ENCODE measurements at places on chromosomes 12 and 14.

DNA sequence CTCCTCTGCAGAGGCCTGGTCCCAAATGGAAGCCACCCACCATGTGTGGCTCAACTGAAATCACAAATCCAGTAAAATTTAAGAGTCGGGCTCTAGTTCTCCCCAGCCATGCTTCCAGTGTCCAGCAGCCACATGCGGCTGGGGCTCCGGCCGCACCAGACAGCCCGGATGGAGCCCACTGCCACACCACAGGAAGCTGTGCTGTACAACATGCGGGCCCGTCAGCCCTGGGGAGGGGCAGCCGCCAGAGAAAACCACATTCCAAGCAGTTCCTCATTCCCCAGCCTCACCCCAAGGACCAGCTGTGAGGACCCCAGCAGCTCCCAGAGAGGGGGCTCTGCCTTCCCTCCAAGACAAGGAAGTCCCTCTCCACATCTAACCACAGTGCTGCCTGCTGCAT is 135.0 kb downstream of the NCOR2 start:
- DNase-seq = no peak

GRCh38 chr12:53182903-53183302 is 2.2 kb upstream of the CSAD start:
- no peak for DNase-seq

DNA sequence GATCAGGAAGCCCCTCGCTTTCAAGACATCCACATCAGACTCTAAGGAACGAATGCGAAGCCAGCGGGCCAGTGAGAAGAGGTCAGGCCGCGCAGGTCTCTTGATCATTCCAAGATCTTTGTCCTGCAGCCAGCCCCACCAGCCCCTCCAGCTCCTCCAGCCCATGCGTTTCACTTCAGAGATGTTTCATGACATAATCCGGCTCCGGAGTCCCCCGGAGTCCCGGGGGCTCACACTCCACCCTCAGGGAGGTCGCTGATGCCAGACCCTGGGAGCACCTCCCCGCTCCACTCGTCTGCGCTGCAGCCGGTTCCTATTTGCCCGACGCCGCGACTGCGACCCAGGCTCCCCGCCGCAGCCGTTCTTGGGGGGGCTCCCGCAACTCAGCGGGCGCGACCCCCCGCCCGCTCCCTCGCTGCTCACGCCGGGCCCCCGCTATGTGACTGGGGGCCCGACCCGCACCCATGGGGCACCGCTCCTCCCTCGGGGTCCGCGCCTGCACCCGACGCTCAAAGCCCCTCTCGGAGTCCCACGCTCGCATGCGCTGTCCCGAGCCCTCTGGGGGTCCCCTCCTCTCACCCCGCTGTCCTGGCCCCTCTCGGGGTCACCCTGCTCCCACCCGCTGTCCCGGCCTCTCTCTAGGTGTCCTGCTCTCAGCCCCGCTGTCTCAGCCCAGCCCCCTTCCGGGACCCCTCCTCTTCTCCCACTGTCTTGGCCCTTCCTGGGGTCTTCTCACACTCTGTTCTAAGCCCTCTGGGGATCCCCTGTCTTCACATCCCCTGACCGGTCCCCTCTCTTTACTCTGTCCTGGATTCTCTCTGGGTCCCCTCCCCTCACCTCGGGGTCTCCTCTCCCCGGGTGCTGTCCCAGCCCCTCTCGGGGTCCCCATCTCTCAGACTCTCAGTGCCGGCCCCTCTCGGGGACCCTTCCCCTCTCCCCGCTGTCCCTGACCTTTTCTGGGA is 1.1 kb downstream of the TAOK3 start:
- DNase-seq = peak; percentile 31

- DNase-seq = no peak
Measured at GRCh38 chr14:30211326-30211725, 283.7 kb upstream of the PRKD1 start.

GRCh38 chr12:95574799-95575452 is 23.6 kb upstream of the USP44 start:
- DNase-seq = no peak

GRCh38 chr14:34649344-34649743 is 19.4 kb upstream of the SNX6 start:
- no peak for DNase-seq

DNA sequence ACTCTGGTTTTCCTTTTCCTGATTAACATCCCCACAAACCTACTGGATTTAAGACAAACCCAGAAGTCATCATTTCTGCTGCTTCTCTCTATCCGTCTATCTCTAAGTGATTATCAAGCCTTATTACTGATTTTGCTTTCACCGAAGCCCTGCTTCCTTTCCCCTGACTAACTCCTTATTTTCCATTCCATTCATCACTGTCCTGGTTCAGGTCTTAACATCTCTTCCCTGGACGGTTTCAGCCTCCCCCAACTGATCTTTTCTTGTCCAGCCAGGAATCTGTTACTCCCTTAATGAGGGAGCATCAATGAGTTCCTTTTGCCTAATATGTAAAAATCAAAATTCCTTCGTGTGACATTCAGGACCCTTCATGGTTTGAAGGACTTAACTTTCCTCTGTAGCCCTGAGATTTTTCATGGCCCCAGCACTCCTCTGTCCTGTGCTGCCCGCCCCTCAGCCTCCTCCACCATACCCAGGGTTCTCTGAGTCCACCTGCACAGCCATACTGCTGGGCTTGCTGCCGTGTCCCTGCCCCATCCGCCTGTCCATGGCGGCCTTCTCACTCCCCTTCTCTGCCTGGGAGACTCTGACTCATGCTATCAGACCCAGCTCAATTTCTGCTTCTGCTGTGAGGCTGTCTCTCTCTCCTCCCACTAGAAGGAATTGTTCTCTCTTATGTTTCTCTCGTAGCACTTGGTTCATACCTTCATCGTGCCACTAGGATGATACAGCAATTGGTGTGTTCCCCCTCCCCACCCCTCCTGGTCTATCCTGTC is 167.8 kb upstream of the HIF1A start:
- DNase-seq = no peak

- no peak for DNase-seq
Measured at GRCh38 chr14:59116984-59117415, 71.5 kb upstream of the DAAM1 start.

GRCh38 chr14:95460647-95461478 is 55.6 kb downstream of the SYNE3 start:
- peak; percentile 86 for DNase-seq

GRCh38 chr12:115990241-115990640 is 287.3 kb downstream of the MED13L start:
- no peak for DNase-seq

GRCh38 chr14:73468828-73469375 is 10.6 kb upstream of the NUMB start:
- DNase-seq = no peak

DNA sequence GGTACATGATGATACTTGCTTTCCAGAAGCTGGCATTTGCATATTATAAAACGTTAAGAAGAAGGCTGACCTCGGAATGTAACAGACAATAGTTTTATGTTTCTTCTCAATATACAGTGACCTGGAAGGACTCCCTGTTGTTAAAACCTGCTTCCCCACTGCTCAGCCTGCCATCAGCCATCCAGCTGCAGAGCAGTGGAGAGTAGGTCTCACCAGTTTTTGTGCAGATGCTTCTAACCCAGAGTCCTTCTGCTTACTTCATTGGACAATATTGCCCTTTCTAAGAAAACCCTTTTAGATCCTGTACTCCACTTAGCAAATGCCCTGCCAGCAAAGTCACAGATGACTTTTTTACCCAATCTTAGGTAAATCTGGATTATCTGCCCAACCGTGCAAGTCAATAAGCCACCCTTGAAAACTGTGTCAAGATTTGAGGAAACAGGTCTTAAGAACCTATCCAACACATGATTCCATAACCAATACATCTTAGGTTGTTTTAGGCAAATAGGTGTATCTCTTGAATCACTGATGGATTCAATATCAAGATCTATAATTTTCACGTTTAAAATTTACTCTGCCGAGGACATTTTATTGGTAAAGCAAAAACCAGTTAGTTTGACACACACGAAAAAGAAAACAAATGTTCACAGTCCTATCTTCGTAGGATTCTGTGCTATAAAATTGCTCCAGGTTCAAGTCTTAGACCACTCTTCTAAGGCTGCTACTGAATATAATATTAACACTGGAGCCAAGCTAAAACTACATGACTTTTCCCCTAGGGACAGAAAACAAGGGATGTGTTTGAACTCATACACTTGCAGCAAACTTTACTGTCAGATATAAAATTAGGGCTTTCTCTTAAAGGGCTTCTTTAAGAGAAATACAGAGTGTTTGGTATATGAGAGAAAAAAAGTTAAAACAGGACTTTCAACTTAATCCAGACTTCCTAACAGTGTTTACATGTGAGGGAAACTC is 5.7 kb downstream of the PHLDA1 start:
- no peak for DNase-seq

- DNase-seq = no peak
Measured at GRCh38 chr12:83665634-83666218, 979.0 kb downstream of the TMTC2 start.

GRCh38 chr12:107602446-107602845 is 83.2 kb upstream of the PWP1 start:
- no peak for DNase-seq

DNA sequence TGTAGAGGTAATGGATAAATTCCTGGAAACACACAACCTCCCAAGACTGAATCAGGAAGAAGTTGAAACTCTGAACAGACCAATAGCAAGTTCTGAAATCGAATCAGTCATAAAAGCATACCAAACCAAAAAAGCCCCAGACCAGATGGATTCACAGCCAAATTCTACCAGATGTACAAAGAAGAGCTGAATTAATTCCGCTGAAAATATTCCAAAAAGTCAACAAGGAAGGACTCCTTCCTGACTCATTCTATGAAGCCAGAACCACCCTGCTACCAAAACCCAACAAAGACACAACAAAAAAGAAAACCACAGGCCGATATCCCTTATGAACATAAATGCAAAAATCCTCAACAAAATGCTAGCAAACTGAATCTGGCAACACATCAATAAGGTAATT is 81.5 kb downstream of the SLC38A4 start:
- no peak for DNase-seq

DNA sequence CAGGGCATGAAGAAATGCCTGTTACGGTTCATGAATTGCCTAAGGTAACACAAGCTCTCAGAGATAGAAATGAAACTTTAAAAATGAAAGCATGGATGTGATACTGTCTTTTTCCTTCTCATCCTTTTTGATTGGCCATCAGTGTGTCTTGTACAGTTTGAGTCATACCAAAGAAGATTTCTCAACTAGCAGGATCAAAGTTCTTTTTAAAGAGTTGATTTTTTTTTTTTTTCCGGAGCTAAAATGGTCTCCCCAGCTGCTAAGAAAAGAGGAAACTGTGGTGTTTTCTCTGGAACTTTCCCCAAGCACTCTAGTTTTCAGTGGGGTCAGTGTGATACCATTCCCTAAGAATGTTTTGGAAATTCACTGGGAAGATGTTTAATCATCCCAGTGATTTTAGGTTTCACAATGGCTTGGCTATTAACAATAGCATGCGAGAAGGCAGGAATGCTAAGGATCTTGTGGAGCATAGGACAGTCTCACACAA is 105.0 kb downstream of the ETNK1 start:
- no peak for DNase-seq

GRCh38 chr12:56995930-56996496 is 10.3 kb downstream of the ZBTB39 start:
- DNase-seq = no peak

GRCh38 chr14:31414190-31414833 is 6.0 kb downstream of the HEATR5A start:
- no peak for DNase-seq

- DNase-seq = no peak
Measured at GRCh38 chr12:45234139-45234865, 18.4 kb downstream of the ANO6 start.

- no peak for DNase-seq
Measured at GRCh38 chr12:65634061-65634460, 190.2 kb upstream of the HMGA2 start.

GRCh38 chr12:97017213-97017612 is 110.2 kb downstream of the NEDD1 start:
- no peak for DNase-seq

GRCh38 chr12:48034835-48035805 is 30.8 kb upstream of the COL2A1 start:
- DNase-seq = no peak

GRCh38 chr12:53991077-53991460 is 6.1 kb downstream of the HOXC10 start:
- peak; percentile 74 for DNase-seq
